ENCODE measurements at places on chromosomes 5 and 9.

GRCh38 chr5:166285361-166285760, 2006.1 kb upstream of the WWC1 start:
- DNase-seq: no peak

- DNase-seq: no peak
Observed at GRCh38 chr5:61878471-61878870, 427.5 kb upstream of the KIF2A start.

GRCh38 chr5:6321078-6321477, 57.3 kb downstream of the MED10 start:
- no peak for DNase-seq

DNA sequence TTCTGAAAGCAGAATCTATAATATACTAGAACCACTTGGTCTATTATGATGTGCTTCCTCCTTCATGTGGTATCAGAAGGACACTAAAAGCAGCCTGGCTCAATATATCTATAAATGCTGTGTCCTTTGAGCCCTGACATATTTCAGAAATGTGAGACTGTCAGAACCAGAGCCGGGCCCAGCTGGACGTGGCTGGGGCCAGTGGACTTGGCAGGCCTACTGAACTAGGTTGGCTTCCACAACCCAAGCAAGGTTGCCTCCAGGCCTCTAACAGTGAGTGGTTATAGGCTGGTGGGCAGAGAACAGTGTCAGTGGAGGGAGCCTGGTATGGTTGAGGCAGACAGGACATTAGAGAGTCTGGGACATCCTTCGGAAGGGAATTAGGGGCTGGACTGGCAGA, 78.9 kb downstream of the GALNT10 start:
- DNase-seq: no peak

- DNase-seq: no peak
Observed at GRCh38 chr9:77933019-77933418, 98.6 kb downstream of the GNAQ start.

GRCh38 chr9:18463991-18464390, 10.0 kb upstream of the ADAMTSL1 start:
- DNase-seq: no peak

DNA sequence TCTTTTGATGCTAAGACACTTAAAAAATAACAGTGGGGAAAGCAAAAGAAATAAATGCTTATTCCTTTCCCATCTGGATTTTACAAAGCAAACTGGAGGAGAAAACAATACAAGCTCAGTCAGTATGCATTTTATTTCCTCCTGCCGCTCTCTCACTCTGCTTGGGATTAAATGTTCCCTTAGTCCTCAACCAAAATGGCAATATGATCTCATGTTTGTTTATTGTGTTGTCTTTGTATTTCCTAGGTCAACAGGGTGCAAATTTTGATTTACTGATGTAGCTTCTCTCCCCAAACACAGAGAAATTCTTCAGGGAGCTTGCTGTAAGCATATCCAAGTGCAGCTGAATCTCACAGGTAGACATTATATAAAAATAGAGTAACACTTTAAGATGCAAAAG, 92.1 kb upstream of the ERBIN start:
- DNase-seq: no peak

GRCh38 chr9:74172874-74173273, 324.3 kb upstream of the RORB start:
- no peak for DNase-seq

DNA sequence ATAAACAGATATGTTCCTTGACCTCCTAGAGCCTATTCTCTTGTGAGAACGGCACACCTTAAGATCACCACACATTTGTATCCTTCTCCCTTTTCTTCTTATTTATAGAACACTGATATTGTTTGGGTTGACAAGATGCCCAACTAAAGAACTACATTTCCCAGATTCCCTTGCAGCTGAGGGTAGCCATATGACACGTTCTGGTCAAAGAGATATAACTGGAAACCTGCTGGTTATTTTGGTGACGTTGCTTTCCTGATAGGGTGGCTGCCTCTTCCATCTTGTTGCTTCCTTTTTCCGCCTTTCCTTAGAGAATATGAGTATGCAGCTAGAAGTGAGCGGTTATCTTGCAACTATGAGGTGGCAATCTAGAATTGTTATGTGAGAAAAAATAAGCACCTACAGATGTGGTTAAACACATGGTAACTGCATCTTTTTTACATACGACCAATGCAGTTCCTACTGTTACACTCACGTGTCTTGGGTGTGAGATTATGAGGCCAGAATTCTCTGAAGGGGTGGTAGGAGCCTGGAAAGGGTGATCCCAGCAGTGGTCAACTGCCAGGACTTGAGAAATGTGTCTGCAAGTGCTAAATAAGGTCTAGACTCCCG, 72.9 kb downstream of the SEC61B start:
- DNase-seq: no peak

DNA sequence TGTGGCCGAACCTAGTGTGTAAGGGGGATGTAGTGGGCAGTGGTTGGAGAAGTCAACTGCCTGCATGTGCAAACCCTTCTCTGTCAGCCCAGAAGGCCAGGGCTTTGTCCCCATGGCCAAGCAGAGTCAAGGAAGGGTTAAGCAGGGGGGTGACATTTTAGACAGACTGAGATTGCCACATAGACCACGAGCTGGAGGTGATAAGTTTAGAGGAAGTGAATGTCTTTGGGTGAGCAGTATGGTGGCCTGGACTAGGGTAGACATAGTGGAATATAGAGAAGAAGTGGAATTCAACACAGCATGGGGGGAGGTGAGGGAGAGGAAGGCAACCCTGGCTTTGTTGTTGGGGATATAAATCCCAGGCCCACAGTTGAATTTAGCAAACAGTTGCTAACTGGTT, 38.7 kb upstream of the CDKN2AIPNL start:
- DNase-seq: no peak

DNA sequence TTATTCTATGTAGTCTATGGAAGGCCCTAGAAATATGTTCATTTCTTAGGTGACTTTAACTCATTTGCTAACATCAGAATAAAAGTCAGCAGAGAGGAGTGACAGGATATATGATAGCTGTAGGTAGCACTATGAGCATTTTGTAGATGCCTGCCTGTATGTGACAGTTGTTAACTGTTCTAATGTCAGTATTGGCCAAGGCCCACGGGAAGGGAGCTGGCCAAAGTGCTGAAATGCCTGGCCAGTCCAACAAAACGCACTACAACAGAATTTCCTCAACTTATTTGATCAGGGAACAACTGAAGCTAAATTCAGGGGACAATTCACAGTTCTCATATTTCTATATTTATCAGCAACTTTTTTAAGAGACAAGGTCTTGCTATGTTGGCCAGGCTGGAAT, 20.8 kb downstream of the SV2C start:
- DNase-seq: peak; percentile 78

- DNase-seq: no peak
Observed at GRCh38 chr9:135215571-135216161, 128.2 kb downstream of the OLFM1 start.

DNA sequence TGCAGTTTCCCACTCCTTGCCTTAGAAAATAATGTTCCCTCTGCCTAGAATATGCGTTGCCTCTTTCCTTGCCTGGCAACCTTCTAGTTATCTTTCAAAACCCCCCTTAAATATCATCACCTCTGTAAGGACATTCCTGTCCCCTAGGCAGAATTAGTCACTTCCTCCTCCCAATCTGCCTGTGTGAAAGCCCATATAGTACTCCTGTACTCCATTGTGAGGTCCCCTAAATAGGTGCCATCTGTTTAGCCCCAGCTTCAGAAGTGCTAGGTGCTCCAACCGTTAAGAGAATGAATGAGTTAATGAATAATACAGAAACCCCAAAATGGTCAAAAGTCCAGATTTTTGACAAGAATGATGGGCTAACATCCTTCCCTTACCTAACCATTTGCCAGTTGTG, 181.4 kb downstream of the GDNF start:
- no peak for DNase-seq

GRCh38 chr9:117783828-117784227, 79.6 kb downstream of the TLR4 start:
- DNase-seq: no peak

GRCh38 chr5:113917997-113918396, 404.5 kb downstream of the YTHDC2 start:
- no peak for DNase-seq

GRCh38 chr5:78162253-78162862, 132.1 kb downstream of the AP3B1 start:
- DNase-seq: peak; percentile 31

GRCh38 chr5:16889203-16889971, 46.7 kb downstream of the MYO10 start:
- no peak for DNase-seq

DNA sequence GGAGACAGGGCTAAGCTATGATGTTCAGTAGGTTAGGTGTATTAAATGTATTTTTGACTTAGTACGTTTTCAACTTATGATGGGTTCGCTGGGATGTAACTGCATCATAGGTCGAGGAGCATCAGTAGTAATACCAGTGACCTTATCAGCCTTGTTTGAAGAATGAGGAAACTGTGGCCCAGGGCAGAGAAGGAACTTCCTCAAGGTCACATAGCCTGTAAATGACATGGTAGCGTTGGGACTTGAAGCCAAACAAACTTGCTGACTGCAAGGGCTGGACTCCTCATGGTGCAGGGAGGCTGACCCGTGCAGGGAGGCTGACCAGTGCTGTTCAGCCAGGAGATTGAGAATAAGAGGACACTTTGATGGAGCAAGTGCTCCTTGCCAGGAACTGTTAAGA, 21.3 kb upstream of the PTPN3 start:
- no peak for DNase-seq

- no peak for DNase-seq
Observed at GRCh38 chr5:88515881-88516819, 247.5 kb upstream of the TMEM161B start.

- DNase-seq: no peak
Observed at GRCh38 chr5:176389135-176390123, 878 bp downstream of the HIGD2A start.

DNA sequence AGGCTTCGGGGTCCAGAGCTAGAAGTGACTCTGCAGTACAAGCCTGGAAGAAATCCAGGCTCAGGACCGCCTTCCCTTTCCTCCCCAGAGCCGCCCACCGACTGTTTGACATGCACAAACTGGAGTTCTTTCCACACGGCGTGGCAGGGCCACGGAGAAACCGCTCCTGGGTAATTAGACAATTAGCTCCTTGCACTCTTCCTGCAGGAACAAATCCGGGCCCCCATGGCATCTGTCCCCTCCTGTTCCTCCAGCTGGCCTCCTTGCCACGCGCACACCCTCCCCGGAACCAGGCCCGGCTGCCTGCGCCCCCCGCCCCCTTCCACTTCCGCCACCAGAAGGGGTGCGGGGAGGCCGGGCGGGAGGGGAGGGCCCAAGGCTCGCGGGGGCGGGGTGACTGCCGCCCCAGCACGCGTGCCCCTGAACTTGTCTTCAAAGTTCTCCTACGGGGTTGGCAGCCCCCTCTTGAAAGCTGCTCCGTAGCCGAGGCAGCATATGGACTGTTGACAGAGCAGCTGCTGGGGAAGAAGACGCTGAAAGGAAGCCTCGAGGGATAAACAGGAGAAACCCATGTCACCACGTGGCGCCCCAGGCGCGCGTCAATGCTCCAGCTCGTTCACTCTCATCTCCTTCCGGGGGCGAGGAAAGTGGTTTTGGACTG, 74.3 kb downstream of the SEC61B start:
- DNase-seq: no peak

DNA sequence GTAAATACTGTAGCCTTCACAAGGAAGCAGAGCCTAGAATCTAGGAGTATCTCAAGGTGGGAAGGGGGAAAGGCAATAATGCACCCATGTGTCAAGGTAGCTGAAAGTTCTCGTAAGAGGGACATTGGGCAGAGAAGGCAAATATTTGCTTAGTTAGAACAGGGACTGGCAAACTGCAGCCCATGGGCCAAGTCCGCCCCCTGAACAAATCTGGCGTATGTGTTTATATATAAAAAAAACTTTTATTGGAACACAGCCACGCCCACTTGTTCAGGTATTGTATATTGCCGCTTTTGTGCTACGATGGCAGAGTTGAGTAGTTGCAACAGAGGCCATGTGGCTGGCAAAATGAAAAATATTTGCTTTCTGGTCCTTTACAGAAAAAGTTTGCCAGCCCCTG, 16.1 kb downstream of the KCNN2 start:
- DNase-seq: no peak

DNA sequence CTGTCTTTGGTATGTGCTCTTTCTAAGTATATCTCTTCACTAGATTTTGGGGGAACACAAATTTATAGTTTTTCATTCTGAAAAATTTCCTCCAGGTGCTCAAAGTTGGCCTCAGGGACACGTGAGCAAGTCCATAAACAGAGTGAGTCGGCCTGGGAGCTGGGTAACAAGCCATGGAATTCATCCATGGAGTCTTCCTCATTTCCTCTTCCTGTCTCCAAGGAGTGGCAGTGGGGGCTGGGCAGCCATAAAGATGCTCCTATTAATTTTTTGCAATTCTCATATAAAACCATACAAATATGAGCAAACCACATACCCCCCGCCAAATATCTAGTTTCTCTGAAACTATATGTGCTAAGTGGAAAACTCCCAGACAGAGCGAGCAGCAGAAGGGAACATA, 136.6 kb upstream of the OTULINL start:
- DNase-seq: no peak

DNA sequence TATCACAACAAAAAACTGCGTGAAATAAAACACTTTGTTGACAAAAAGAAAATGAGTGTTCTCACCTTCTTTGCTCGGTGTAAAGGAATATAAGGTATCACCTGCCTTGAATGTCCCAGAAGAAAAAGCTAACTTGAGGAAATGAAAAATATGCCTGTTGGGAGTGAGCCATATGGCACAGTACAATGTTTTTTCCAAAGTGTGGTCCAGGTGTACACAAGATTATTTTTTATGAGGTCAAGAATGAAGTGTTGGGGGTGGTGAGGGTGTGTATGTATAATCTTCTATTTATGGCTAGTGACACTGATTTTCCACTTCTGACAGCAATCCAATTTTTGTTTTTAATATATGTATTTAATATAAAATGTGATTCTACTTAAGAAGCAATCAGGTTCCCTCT, 134.4 kb downstream of the RFX3 start:
- DNase-seq: no peak

DNA sequence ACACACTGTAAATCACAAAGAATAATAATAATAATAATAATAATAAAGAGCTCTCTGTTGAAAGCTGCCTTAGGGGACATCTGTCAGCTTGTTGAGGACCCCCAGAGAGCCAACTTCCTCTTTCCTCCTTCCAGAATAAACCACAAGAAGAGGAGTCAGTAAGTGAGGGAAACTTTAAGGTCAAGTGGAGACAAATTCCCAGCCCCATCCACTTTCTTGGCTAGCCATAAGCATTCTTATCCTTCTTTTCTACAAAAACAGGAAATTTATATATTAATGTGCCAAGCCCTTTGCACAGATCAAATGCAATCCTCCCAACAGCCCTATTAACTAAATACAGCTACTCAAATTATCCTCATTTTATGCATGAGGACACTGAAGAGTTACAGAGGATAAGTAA, 9.4 kb upstream of the C5orf58 start:
- no peak for DNase-seq

DNA sequence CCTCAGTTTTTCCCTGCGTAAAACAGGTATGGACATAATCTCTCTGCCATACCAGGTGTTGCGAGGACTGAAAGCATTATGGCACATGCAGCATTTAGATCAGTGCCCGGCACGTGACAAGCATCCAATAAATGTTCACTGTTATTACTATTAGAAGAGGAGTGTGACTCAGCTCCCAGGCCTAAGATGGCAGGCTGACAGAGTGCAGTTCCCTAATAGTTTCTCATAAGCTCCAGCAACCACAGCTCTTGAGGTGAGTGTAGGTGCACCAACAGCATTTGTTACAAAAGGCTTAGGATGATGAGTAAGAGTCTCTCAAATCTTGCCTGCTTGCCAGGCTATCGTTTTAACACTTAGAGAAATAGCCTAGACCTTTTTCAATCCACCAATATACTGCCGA, 28.9 kb upstream of the GLIS3 start:
- no peak for DNase-seq

Data from endothelial cell (in vitro differentiated cells).